ENCODE measurements at places on chromosomes 7 and 10.

DNA sequence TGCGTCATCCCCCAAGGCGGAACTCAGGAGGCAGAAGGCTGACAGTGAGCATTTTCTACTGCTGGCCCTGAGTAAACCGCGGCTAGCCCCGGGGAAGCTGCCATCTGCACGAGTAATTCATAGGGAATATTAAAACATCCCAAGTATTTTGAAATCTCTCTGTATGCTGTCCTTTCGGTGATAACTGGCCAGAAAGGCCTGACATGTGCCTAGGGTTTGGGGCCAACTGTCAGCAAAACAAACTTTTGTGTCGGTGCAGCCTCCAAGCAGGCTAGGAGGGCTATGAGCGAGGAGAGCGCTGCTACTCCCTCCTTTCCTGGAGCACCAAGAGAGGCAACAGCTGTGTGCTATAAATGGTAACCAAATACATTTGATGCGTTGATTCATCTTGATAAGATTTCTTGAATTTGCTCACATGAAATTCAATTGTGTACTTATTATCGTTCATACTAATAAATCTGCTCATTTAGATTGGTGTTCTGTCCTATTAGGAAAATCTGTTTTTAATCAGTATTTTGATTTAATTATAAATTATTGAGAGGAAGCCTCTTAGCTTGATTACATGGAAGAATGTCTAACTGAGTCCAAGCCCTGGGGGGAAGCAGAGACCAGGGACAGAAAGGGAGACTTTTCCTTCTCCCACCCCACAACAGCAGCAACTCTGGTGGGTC lies 124.4 kb upstream of the NPS start:
- no peak for DNase-seq

DNA sequence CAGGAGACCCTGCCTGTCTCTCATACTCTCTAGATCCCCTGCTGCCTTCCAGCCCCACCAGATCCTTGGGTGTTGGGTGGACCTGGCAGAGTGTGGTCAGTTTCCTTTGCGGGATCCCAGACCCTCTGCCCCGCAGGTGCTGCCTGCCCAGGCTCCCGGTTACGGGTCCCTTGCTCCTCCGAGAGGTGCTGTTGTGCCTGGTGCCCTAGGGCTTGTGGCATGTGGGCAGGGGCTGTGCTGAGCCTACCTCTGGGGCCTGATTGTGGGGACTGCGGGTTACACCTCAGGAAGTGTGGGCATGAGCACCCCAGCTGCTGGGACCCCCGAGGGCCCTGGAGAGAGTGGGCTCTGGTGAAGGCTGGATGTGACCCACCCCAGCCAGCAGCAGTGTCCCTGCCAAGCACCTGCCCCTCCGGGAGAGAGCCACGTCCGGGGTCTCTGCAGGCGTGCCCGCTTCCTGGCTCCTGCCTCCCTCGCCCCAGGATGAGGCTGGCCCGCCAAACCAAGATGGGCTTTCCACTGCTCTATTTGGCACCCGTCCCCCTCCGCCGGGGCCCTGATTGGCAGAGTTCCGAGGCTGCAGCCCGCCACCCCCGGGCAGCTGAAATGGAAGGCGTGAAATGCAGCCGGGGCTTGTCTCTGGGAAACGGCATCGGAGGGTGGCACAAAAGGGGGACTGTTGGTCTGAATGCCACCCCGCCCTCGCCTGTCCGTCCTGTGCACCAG lies 17.0 kb downstream of the CLIP2 start:
- no peak for DNase-seq

DNA sequence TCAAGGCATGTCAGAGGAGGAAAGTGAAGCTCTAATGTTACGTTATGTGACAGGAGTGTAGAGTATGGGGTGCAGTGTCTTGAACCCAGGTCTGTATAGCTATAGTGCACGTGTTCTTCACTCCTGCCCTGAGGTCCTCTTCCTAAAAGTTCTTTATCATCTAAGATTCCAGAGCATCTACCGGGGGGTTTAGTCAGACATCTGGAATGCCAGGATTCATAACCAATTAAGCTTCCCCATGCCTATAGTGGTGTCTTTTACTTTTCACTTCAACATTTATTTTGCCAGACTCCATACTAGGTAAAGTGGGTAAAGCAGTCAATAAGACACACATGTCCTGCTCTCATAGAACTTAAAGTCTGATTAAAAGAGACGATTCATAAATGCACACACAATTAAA lies 22.4 kb downstream of the PPP1R3C start:
- no peak for DNase-seq

DNA sequence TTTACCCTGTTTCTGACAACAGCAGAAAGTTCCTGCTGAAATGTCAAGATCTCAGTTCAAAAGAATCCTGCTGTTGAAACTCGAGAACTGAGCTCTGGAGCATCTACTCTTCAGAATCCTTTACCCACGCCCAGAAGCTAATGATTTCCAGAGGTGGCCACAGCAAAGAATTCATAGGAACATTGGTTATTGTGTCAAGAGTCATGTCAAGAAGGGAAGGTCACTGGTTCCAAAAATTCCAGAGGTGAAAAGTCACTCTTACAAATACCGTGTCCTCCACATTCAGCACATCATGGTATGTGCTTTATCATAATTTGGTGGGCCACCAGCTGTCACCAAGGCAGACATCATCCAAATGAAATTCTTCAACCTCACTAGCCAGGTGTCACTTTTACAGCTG lies 394.4 kb upstream of the NPVF start:
- DNase-seq = no peak

GRCh38 chr7:22301790-22302189 lies 55.2 kb downstream of the RAPGEF5 start:
- DNase-seq = no peak

Data from activated CD4-positive, CD25-positive, alpha-beta regulatory T cell treated with anti-CD3 and anti-CD28 coated beads, Interleukin-2, amount 50 U/mL, for 16 hours (primary cell).